ENCODE measurements at places on chromosomes 3 and 15.

GRCh38 chr3:118736107-118736506 lies 298.5 kb downstream of the IGSF11 start:
- DNase-seq: no peak

GRCh38 chr3:71172189-71172588 lies 411.3 kb downstream of the FOXP1 start:
- no peak for DNase-seq

- DNase-seq: no peak
Observed at GRCh38 chr3:34015204-34016142, 217.0 kb downstream of the PDCD6IP start.

DNA sequence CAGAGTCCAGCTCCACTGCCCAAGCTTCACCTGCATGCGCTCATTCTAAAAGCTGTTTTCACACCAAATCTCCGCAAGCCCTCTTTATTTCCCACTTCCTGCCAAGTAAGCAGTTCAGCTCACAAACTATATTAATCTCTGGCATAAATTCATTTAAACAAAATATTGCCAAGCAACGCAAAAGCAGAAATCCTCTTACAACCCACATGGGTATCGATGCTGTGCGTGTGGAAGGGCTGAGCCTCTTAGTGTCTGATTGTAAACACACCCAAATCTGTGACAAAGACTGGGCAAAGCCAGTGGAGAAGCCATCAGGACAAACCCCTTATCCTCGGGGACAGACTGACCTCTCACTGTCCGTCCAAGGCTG lies 124.3 kb upstream of the ATP2B2 start:
- DNase-seq: no peak

GRCh38 chr3:194826594-194826993 lies 140.9 kb downstream of the FAM43A start:
- DNase-seq: no peak

GRCh38 chr3:132004571-132004970 lies 30.2 kb downstream of the CPNE4 start:
- peak; percentile 13 for DNase-seq

GRCh38 chr3:23819599-23820360 lies 14.0 kb downstream of the UBE2E1 start:
- no peak for DNase-seq

- DNase-seq: peak; percentile 95
Observed at GRCh38 chr3:24545887-24546286, 51.2 kb upstream of the THRB start.

DNA sequence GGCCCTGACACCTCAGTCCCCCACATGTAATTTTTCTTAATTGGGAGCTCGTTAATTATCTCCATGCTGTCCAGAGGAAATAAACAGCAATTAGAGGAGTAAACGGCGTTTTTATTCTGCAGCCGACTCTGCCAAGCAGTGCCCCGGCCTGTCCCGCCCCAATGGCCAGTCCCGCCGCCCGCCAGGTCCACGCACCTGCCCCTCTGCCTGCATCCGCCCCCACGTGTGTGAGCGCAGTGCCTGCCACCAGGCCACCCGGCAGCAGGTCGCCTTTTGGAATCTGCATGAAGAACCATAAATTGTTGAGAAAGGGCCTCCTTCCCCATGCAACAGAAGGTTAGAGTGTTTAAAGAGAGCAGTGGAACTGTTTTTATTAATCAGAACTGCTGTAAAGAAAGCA lies 87.5 kb upstream of the LINGO1 start:
- no peak for DNase-seq

DNA sequence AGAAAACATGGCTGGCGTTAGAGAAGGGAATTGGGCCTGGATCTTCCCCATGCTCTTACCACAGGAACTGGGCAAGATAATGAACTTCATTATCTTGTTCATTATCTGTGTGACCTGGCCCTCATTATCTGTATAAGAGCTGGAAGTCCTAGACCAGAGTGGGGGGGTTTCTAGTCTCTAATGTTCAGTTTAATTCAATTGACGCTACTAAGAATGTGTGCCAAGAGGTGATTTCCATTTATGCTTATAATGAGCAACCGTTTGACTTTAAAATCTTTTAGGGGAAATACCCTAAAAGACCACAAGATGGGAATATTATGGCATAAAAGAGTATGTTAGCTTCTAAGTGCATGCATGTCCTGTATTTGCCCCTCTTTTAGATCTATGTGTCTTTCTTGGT lies 59.1 kb upstream of the CSTA start:
- DNase-seq: no peak

DNA sequence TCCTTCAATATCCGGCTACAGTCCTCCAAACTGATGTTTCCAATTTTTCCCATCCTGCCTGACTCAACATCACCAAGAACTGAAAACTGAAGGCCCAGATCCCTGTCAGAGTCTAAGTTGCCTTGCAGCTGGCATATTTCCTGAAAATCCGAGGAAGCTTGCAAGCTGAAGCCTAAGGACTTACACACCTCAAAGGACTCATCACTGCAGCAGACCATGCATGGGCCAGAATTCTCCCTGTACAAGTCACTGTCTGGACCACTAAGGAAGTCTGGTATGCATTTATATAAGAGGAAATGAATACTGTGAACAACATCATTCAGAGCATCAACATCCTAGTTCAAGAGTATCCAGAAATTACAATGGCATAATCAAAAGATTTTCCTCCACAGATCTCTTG lies 548.8 kb upstream of the MDFIC2 start:
- DNase-seq: no peak

GRCh38 chr15:22810853-22811338 lies 24.5 kb downstream of the NIPA1 start:
- no peak for DNase-seq

DNA sequence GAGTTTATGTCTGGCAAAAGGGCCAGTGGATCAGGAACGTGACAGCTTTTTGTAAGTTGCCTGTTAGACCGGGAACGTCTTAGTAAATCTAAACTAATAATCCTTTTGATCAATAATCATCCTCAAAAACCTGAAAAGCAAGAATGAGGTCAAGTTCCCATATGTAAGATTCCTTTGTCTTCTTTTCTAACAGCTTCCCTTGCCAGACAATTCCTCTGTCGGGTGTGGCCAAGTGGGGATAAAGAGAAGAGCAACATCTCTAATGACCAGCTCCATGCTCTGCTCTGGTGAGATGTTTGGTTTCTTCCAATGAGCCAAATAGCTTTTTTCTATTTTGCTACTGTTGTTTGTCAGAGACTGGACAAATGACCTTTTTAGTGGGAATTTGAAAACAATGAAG lies 19.8 kb downstream of the FANCD2OS start:
- no peak for DNase-seq

DNA sequence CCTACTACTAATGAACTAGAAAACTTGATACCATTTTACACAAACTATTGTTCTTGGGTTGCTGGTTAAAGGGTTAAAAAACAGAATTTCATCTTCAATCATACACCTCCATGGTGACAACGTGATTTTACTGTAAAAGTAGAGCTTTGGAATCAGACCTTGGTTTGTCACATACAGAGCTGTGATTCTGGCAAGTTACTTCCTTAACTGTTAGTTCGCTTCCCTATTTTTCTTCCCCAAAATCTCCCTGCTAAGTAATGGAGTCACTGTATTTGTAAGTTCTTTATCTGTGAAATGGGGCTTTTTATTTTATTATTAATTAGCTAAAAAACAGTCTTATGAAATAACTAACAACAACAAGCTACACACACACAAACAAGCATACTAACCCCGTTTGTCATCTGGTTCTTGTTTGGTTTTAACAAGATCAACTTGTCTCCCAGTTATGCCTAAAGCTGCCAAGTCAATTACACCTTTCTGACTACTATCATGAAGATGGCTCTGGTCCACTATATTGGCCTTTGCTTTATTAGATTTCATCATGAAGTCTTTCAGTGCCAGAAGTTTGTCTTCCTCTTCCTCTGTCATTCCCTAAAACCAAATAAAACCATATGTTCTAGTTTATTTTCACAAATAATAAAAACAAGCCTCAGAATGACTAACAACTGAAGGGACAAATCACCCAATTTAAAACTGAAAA lies 38.6 kb downstream of the PIK3R4 start:
- no peak for DNase-seq

DNA sequence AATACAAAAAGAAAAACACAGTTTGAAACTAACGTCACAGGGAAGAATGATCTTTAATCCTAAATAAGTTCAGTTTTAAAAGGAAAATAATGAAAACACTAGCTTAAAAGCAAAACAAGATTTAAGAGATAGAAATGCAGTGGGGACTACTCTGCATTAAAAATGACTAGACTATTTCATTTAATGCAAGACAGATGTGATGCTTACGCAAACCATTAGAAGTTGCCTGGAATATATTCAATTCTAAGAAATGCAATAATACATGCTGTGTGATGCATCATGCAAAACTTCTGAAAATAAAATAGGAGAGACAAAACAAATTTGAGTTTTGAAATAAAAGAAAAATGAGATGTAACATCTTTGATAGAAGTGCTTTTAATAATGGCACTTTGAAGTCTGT lies 97.6 kb upstream of the STRIT1 start:
- peak; percentile 32 for DNase-seq

DNA sequence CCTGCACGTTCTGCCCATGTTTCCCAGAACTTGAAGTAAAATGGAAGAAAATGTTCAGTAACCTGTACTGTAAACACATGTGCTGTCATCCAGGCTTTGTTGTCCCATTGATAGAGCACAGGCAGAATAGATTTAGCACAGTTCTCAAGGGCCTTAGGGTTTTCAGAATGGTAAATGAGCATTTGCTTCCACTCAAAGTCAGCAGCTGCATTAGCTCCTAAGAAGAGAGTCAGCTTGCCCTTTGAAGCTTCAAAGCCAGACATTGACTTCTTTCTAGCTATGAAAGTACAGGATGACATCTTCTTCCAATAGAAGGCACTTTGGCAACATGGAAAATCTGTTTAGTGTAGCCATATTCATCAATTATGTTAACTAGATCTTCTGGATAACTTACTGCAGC lies 76.2 kb upstream of the TMEM108 start:
- no peak for DNase-seq

- DNase-seq: no peak
Observed at GRCh38 chr15:62109437-62109836, 42.7 kb downstream of the C2CD4A start.

DNA sequence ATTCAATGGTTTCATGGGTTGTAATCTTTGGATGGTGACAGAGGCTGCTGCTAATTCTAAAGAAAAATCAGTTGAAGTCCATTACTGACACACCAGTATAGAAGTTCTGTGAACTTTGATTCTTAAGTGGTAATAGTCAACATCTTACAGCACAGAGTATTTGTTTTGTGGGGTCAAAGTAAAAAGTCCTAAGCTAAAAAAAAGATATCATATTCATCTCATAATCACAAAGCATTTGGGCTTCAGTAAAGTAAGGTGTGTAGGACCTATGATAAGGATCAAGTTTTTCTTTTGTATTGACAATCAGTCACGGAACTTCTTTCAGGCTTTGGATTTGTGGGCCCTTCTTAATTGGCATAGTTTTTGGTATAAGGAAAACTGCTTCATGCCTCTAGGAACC lies 1.1 kb downstream of the ASTE1 start:
- DNase-seq: no peak

GRCh38 chr3:71361334-71361890 lies 222.1 kb downstream of the FOXP1 start:
- DNase-seq: no peak

DNA sequence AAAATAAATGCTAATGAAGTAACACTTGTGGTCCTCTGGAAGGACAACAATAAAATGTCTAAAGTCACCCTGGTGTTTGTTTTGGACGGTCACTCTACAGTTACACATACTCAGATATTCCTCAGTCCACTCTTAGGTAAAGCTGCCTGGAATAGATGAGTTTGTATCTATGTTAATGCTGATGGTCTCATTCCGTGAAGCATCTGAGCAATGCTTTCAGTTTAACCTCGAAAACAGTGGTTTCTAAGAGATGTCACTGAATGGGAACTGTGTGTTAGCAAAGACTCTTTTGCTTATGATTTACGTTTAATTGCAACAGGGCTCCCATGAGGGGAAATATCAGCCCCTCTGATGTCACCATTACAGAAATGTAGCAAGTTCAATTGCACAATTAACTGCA lies 49.1 kb downstream of the FBN1 start:
- DNase-seq: no peak
